NCI-H1417 treated with DMSO at 0.1 percent for 48 hours (cell line): ENCODE measurements at places on chromosomes 3 and 15.

- DNase-seq, result peak; percentile 8
Observed at GRCh38 chr3:44648564-44649229, at the start of gene ZNF35. Gene ZNF35 (plus strand): TSS chr3:44648732. CDS start chr3:44651068, 2,336 bp downstream.

DNA sequence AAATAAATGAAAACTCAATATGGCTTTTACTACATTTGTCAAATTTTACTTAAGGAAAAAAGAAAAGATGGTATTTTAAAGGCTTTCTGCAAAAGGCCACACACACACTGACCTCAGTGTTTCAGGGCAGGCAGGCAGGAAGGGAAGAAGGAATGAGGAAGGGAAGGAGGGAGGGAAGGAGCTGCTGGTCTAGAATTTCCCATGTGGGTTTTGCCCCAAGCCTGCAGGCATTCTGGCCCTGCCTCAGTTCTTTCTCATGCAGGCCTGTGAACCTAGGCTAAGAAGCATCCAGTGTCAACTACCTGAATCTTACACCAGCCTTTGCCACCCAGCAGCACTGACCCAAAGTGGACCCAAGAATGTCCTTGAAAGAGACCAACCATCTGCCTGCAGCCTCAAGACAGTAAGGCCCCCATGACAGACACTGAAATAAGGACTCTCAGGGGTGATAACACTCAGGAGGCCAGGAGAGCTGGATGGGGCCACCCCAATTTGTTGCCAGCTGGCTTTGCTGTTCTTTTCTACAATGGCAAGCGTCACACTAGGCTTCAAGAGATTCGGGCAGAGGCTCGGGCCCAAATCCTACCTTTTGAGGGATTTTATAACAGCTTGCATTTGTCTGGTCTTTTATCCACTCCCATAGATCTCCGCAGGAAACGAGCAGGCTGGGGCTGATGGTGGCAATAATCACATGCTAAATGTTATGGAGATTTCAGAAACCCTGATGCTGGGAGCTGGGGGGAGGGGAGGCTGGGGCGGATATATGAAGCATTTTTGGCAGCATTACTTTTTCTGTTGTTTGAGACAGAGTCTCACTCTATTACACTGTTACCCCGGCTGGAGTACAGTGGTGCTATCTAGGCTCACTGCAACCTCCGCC is 51.4 kb downstream of the XXYLT1 start:
- DNase-seq, result no peak

DNA sequence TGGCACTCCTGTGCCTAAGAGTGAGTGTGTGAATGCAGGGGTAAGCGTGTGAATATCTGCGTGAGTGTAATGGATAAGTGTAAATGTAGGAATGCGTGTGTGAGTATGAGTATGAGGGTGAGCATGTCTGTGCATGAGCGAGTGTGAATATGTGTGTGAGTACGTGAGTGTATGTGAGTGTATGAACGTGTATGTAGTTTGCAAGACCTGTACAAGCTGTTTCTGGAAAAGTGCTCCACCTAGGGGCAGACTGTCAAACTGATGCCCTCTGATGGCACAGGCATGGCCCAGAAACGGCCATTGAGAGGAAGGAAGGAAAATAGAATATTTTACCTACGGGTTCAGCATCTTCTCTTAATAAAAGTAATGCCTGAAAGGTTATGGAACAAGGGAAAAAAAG is 24.4 kb upstream of the FRMD4B start:
- no peak for DNase-seq

GRCh38 chr15:69116391-69116790 is 44.0 kb upstream of the GLCE start:
- DNase-seq, result no peak

- no peak for DNase-seq
Observed at GRCh38 chr15:75151214-75152128, 50.2 kb upstream of the C15orf39 start.

GRCh38 chr15:88533376-88533775 is 13.1 kb downstream of the DET1 start:
- no peak for DNase-seq

DNA sequence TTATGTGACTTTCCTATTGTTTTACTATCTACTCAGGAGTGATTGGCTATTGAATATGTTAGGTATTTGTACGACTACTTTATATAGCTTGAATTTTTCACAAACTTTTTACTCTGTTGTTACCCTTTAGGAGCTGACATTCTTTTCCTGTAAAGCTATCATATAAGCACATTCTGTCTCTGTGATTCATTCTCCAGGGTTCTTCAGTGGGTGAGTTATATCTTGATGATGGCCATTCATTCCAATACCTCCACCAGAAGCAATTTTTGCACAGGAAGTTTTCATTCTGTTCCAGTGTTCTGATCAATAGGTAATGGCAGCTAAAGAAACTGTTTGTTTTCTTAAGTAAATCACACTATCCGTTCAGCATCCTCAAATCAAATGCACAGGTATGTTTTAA is 10.1 kb upstream of the CAPN3 start:
- no peak for DNase-seq

- no peak for DNase-seq
Observed at GRCh38 chr3:130841357-130841756, 52.5 kb upstream of the ATP2C1 start.

DNA sequence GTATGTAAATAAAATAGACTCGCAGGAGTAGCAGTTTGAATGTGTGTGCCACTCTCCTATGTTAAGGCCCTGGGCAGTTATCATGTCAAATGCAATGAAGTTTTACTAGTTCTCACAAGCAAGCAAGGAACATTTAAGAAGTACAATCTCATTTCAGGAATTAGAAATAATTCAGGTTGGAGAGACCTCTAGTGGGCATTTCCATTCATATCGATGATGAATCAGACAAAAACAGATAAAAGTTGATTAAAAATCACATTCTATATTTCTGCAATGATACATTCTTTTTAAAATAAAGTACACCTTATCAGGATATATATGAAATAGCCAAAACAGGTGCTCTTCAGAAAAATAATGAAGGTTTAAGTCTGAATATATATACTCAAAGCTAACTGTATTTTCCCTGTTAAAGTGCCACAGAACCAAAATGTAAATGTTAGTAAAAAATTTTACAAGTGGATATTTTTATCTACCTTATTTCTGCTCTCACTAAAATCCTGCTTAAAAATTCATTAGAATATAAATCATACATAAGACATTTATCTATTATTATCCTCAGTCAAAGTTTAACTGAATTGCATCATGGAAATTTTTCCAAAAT is 492.4 kb upstream of the FRG2C start:
- no peak for DNase-seq

DNA sequence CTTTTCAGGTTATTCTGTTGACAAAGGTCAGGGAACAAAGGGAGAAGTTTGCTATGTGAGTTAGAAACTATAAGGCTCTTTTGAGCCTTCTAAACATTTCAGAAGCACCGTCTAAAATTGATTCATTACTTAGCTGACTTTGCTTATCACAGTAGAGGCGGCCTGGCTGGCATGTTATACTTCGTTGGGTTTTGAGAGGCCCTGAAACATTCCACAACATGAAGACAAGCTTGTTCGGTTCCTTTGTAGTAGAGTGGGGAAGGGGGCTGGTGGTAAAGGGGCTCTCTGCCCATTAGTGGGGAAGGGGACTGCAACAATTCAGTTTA is 23.6 kb downstream of the ZBTB38 start:
- no peak for DNase-seq

DNA sequence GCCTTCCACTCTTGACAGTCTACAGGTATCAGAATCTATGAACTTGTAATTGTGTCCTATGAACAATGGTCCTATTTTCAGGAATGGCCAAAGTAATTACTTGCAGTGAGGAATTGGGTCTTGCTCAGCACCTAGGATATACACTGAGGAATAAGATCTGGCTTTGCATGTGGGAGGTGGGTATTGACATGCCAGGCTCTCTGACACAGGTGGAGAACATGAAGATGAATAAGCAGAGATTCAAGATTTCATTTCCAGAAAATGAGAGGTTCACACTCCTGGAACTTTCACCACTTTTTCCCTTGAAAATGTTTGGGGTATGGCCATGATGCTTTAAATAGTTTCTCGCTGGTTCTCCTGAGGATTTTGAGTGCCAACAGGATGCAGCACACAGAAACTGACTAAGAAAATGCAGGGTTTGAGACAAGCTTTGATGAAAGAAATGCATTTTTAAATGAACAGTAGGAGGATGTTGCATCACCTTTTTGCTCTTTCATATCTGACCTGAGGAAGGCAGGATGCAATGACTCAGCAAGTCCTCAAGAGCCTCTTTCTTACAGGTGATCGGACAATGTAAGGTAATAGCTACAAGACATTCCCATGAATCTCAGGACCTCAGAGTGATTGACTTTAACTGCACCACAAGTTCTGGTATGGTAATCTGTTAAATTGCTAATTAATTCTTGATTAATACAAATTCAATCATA is 3.7 kb downstream of the HRG start:
- no peak for DNase-seq

DNA sequence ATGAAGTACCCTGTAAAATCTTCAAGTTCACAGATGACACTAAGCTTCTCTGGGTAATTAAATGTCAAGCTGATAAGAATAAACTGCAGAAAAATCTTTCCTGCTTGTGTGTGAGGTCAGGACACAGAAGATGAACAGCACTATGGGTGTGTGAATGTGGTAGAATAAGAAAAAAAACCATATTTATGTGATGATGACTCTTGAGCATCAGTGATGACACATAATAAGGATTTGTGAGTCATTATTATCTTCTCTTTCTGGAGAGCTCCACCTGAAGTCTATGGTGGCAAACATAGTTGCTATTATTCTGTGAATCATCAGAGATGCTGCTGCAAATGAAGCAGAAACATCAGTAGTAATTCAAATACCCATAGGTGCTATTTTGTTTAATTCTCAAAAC is 422.4 kb downstream of the DIPK2A start:
- DNase-seq, result no peak

- DNase-seq, result no peak
Observed at GRCh38 chr3:35800960-35801459, 161.7 kb downstream of the ARPP21 start.

GRCh38 chr3:48679411-48680391 is 6.0 kb downstream of the NCKIPSD start:
- DNase-seq, result no peak

DNA sequence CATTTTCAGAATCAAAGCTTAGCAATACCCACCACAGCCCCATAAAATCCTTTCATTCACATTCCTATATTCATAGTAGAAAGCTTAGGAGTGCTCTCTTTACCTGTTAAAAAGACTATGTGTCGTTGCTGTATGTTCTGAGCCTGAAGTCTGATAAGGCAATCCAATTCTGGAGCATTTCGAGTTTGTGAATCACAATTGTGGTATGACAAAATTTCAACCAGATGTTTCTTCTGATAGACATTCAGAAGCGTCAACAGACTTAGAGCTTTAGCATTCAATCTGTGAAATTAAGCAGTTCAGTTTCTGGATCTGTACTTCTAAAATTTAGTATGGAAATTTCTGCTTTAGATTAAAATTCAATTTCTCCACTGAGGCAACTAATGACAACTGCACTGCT is 58.3 kb downstream of the TASOR start:
- DNase-seq, result no peak

GRCh38 chr3:136194409-136195257 is 1.5 kb downstream of the MSL2 start:
- DNase-seq, result no peak

- DNase-seq, result no peak
Observed at GRCh38 chr15:57769266-57769665, 62.8 kb downstream of the POLR2M start.

DNA sequence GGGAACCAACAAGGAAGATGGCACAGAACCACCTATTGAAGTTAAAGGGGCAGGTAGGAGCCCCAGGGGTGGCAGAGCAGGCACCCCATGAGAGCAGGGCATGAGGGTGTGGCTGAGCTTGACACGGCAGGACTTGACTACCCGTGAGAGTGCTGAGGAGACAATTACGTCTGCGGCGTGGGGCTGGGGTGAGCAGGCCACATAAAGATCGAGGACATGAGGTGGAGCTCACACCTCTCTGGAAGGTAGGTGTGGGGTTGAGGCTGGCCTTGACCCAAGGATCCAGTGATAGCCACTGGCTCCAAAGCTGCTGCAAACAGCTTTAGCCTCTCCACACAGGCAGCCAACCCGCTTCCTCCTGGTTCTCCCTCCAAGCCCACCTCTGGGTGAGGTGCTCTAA is 64.5 kb downstream of the PCSK6 start:
- DNase-seq, result no peak

GRCh38 chr3:184811999-184812661 is at the start of gene VPS8:
Gene VPS8 (plus strand): TSS chr3:184812166. CDS start chr3:184824633, 12,467 bp downstream.
- DNase-seq, result peak; percentile 95

DNA sequence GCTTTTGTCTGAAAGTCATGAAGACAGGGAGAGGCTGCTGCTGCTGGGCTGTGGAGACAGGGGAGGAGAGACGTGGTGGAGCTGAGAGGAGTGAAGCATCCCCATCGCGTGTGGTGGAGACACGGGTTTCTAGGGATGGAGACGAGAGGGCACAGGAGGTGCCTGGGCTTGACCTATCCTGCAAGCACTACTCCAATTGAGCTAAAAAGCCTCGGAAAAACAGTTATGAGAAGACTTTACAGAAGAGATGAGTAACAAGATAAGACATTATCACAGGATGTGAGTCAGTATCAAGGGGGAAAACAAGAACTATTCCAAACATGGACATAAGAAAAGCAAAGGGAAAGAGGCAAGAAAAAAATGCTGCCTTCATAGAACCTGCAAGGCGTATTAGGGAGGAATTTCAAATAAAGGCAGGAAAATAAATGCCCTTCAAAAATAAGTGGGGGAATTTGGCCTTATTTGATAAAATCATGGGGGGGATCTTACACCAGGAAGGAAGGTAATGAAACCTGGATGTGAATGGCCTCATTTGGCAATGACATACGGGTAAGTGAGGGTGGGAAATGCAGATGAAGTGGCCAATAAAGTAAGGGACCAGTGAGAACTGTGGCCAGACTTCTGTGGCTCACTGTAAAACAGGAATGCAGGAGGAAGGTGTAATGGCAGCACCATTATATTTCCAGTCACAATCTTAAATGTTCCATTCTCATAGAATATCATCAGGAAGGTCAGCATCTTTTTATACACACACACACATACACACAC is 97.9 kb downstream of the PLD1 start:
- no peak for DNase-seq

- no peak for DNase-seq
Observed at GRCh38 chr3:69409831-69410230, 23.9 kb upstream of the FRMD4B start.

- DNase-seq, result no peak
Observed at GRCh38 chr15:35019404-35020327, 31.6 kb upstream of the ZNF770 start.

GRCh38 chr3:22691856-22692628 is 511.1 kb upstream of the UBE2E2 start:
- no peak for DNase-seq

GRCh38 chr15:29840054-29840453 is 17.8 kb upstream of the TJP1 start:
- DNase-seq, result no peak
